ENCODE measurements at places on chromosomes 2 and 18.

GRCh38 chr2:241379481-241380480 lies 23.7 kb downstream of the FARP2 start:
- no peak for DNase-seq

DNA sequence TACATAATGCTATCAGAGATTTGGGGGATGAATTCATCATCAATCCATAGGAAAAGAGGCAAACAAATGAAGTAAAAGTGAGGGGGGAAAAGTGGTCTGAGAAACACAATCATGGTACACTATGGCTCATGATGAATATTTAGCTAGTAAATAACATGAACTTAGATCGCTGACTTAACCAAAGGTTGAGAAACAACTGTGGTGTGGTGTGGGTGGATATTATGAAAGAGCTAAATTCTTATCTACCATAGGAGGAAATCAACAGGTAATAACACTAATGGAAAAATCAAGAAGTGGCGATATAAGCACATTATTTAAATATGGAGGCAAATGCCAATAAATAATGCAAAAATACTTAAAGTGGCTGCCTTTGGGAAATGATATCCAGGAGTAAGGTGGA lies 12.2 kb upstream of the TPRKB start:
- DNase-seq, result no peak

GRCh38 chr2:12083081-12083581 lies 336.7 kb downstream of the LPIN1 start:
- no peak for DNase-seq

- DNase-seq, result no peak
These were observed 263.4 kb downstream of the PTPRM start for GRCh38 chr18:7830468-7830867.

GRCh38 chr2:31088504-31089195 lies 49.6 kb downstream of the GALNT14 start:
- no peak for DNase-seq
